ENCODE measurements at places on chromosomes 7 and 10.

DNA sequence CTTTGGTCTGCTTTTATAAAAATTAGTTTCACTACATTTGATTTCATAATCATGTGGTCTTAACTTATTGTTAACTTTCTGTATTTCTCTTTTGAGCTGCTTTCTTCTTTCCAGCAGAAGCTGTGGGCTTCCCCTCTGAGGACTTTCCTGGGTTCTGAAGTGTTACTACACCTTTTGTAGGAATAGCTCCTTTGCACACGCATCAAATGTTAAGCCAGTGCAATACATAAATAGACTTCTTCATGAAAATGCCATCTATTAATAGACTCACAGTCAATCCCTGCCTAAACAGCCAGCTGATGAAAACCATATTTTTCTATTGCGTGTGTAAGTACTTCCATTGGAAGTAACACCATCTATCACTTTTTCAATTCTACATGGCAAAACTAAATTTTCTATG is 1.5 kb downstream of the ABCB4 start:
- no peak for DNase-seq

- no peak for DNase-seq
These were observed 78.8 kb downstream of the SND1 start for GRCh38 chr7:127730658-127731276.

GRCh38 chr10:33039181-33039580 is 81.2 kb upstream of the ITGB1 start:
- DNase-seq = no peak

DNA sequence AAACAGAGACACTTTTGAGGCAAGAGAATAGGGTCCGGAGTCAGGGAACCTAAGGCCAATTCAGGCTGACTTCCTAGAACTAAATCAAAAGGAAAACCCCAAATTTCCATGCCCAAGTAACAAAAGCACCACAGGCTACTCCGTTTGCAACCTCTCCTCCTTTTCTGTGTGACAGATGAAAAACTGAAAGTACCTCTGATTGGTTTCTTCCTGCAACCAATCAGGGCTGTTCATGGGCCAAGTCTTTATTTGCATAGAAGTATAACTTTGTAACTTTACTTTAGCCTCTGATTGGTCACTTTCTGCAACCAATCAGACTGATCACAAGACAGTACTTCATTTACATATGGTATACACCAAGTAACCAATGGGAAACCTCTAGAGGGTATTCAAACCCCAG is 239.9 kb upstream of the KCND2 start:
- DNase-seq = no peak

- DNase-seq = no peak
These were observed 21.6 kb upstream of the GIMAP8 start for GRCh38 chr7:150428671-150429451.

GRCh38 chr10:74058071-74058470 is 60.2 kb downstream of the VCL start:
- DNase-seq = no peak

DNA sequence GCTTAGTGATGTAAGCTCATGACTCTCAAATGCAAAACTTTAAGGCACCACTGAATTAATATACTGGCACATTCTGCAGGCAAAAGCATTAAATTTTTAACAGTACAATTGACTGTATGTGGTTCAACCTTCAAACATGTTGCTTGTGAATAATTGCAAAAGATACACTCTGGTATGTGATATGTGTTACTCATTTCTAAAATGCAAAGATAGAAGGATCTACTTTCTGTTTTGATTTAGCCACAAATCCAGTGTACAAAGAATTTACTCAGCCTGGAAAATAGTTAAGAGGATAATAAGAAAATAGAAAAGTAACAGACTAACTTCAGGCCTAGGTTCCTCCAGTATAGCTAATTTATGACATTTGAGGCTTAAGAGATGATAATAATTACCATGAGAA is 66.6 kb upstream of the NOBOX start:
- no peak for DNase-seq

DNA sequence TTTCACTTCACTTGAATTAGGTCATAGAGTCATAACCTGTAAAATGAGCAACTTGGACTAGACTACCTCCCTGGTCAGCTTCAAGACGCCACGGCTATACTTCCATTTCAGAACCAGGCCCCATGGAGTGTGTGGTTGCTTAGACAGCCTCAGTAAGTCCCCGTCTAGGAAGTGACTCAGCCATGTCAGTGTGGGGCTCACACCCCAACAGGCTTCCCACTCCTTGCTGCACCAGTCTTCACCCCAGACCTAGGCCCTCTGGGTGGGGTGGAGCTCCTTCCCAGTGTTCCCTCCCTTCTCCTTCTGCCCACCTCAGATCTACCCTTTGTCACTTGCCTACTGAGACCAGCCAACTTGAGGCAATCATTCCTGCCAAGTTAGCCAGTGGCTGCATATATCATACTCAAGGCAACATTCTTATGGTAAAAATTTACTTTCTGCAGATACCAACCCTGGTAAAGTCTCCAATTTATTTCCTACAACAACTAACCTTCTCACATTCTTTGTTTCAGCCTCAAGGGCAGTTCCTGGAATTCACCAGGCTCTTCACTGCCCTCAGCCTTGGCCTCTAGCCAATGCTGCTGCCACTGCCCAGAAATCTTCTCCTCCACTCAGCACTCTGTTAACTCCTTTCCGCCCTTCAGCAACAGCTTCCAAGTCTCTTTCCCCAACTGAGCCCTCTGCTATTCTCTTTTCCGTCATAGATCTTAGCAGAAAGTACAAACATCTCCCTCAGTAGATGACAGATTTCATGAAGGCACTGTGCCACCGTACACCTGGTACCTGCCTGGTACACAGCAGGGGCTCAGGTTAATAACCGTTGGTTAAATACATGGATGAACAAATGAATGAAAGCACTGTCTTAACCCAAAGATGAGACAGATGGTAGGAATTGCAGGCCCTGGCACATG is 31.3 kb upstream of the ZNRF2 start:
- DNase-seq = no peak
